ENCODE measurements at places on chromosomes 3 and 15.

- DNase-seq = peak; percentile 31
Observed at GRCh38 chr15:59292442-59293151, 80.1 kb downstream of the MYO1E start.

DNA sequence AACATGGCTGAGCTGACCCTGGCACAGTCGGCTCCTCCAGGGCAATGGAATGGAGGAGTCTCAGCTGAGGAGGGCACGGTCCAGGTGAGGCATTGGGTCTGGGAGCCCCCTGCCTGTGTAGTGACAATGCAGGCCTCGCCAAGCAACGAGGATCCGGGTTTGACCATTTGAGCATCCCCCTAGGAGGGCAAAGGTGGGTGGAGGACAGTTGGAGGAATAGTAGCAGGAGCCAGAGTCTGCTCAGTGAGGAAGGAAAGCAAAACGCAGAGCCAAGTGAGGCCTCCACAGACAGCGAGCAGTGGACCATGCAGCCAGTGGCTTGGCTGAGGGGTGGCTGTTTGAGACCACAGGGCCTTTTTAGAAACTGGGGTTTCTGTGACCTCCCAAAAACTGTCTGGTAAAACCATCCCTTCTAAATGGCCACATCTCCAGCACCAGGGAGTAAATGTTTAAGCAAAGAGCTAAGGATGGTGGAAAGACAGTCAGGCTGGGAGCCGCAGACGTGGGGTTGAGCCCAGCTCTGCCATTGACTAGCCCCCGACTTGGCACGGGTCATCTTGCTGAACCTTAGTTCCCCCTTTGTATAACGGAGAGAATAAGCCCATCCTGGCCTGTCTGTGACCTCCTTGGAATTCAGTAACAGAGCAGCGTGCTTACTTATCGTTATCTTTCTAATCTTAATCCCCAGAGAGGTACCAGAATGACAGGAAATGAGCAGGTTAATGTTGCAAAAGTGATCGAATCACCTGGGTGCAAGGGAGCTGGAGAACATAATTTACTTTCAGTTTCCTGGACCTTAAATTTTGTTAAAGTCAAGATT lies 46.8 kb downstream of the CMTM6 start:
- no peak for DNase-seq

- DNase-seq = no peak
Observed at GRCh38 chr3:149426325-149426724, 48.2 kb upstream of the TM4SF4 start.

DNA sequence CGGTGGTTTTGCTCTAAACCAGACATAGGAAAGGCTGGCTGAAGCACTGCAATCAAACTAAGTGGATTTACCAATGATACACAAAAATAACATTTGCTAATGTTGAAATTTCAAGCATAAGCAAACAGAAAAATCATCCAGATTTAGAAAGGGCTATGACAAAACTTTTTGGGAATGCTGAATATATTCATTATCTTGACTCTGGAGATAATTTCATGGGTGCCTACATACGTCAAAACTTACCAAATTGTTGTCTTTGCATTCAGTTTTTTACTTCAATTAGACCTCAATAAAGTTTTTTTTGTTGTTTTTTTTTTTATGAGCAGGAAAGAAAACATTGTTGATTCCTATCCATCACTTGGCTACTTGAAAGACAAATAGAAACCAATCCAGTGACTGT lies 140.8 kb downstream of the NR2E3 start:
- DNase-seq = no peak

GRCh38 chr3:188754267-188754666 lies 417.5 kb upstream of the TPRG1 start:
- DNase-seq = no peak

DNA sequence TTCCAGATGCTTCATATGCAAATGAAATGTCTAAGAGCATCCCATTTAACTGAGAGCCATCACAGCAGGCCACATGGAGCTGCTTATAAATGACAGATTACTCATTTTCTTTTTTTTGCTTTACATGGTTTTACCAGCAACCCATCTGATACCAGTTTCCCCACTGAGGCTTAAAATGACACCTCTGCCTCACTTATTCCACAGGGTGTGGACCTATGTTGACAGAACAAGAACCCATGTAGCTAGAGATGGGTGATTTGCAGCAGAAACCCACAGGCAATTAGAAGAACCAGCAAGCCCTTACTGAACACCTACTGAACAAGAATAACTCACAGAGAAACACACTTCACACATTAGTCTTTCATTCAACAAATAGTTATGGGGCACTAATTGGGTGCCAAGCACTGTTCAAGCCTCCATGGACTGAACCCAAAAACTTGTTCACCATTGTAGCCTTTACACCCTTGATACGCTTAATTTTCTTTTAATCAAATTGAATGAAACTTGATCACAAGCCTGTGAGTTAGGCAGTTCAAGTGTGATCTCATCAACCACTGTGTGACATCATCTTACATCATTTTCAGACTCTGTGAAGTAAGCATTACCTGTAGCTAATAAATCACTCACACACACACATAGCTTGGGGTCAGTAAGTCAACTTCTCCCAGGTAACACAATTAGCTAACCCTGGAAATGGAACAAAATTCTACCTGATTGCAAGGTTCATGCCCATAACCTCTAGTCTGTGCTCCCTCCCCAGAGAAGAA lies 45.4 kb downstream of the MAGI1 start:
- no peak for DNase-seq

DNA sequence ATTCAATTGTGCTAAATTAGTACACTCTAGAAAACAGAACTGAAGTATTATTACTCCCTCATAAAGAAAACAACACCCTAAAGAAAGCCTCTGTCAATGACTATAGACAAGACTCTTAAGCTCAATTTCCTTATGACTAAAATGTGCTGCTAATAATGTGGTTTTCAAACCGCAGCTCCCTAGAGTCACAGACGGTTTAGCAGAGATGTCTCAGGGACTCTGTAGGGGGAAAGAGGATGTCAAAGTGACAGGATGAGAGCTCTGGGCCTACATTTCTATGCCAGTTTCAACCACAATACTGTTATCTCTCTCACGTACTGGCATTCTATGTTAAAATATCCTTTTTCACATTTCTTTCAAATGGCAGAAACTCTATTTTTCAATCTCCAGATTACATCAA lies 37.6 kb upstream of the WDR49 start:
- DNase-seq = no peak

DNA sequence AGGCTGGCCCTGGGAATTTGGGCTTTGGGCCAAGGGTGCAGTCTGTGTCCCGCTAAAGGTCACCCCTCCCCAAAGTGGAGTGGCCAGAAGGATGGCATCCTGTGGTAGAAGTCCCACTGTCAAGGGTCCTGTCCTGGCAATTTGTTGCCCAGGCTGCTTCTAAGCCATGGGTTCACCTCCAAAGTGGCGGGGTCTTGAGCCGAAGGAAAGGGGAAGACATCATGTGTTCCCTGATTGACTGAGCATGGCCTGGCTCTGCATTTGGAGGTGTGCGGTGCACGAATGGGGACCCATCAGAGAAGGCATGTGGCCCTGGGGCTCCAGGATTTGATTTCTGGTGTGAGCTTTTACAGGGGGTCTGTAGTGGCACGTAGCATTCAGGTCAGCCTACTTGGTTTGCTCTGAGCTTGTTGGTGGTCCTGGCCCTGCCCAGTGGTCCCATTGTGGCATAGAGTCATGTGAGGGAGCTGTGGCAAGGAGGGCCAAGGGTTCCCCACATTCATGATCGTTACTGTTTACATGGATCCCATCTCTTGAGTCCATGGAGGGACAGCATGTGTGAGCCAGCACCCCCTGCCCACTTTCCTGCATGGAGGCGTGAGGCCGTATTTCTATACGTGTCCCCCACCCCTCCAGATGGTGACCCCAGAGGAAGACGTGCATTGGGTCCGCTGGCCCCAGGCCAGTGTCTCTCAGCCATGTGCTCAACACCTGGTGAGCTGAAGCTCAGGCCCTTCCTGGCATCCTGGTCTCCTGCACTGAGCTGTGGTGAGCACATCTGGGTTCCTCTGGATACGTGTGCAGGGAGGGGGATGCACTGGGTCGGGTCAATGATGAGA lies 225.1 kb downstream of the SNRPN start:
- no peak for DNase-seq
